ENCODE measurements at places on chromosomes 3 and 15. TPM values are rescaled to one million over a fixed set of nuclear protein-coding genes. Genes with fewer than 3 reads are reported as not detected.

GRCh38 chr3:100780071-100780622, 70.9 kb downstream of the TFG start:
- H3K4me1 ChIP-seq, result peaks cover 7% of the 10 kb centered on the region
- no peaks in the 10 kb centered on the region for H3K27me3 ChIP-seq

GRCh38 chr3:64102147-64102546, 78.9 kb upstream of the PSMD6 start:
- no peak overlapping the region for H3K27ac ChIP-seq
- peaks cover 9% of the 10 kb centered on the region for H3K36me3 ChIP-seq
- H3K4me1 ChIP-seq, result no peaks in the 10 kb centered on the region
- H3K4me3 ChIP-seq, result no peak overlapping the region
- DNase-seq, result no peak

- H3K27me3 ChIP-seq, result no peaks in the 10 kb centered on the region
- no peaks in the 10 kb centered on the region for H3K4me1 ChIP-seq
- no peaks in the 10 kb centered on the region for H3K36me3 ChIP-seq
- no peak for DNase-seq
- H3K27ac ChIP-seq, result no peak overlapping the region
These were observed 5.8 kb downstream of the ROBO2 start for GRCh38 chr3:77045686-77046085.

GRCh38 chr15:41806291-41807181, 21.4 kb upstream of the JMJD7 start:
- no peaks in the 10 kb centered on the region for H3K4me1 ChIP-seq
- no peaks in the 10 kb centered on the region for H3K27me3 ChIP-seq
- H3K36me3 ChIP-seq, result no peaks in the 10 kb centered on the region
- H3K27ac ChIP-seq, result no peak overlapping the region
- DNase-seq, result no peak

GRCh38 chr3:52281981-52282801, 3.7 kb upstream of the WDR82 start:
- no peak overlapping the region for H3K4me3 ChIP-seq
- H3K27ac ChIP-seq, result peak overlapping the region; percentile 60
- DNase-seq, result no peak

DNA sequence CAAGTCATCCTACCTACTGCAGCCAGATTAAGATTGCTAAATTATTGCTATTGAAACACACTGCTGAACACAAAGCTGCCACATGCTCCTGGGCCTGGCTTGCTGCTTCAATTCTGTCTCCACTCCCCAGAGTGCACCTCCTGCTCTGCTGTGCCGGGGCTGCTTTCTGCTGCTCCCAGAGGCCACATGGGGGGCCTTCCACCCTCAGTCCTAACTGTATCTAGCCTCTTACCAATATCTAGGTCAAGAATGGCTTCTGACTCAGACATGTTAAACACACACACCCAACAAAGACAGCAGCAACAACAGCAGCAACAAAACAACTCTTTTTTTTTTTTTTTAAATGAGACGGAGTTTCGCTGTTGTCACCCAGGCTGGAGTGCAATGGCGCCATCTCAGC, 33.0 kb downstream of the MYZAP start:
- H3K4me1 ChIP-seq, result no peaks in the 10 kb centered on the region
- DNase-seq, result no peak
- no peaks in the 10 kb centered on the region for H3K27me3 ChIP-seq
- H3K4me3 ChIP-seq, result no peak overlapping the region

DNA sequence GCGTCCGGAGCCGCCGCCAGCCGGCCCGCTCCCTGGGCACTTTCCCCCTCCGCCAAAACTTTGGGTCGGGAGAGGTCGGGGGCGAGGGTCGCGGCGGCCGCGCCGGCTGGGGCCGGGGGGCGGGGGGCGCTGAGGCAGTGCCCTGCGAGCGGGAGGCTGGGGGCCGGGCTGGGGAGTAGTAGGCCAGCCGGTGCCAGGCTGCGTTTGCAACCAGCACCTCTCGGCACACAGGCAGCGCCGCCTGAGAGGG, 452 bp downstream of the BBX start:
- no peak for DNase-seq
- peaks cover 11% of the 10 kb centered on the region for H3K4me1 ChIP-seq
- peak overlapping the region; percentile 94 for H3K4me3 ChIP-seq
- H3K36me3 ChIP-seq, result no peaks in the 10 kb centered on the region
- H3K27me3 ChIP-seq, result no peaks in the 10 kb centered on the region

GRCh38 chr3:97485206-97485605, 279.4 kb upstream of the ARL6 start:
- H3K27ac ChIP-seq, result no peak overlapping the region
- DNase-seq, result no peak
- H3K4me3 ChIP-seq, result no peak overlapping the region
- H3K36me3 ChIP-seq, result no peaks in the 10 kb centered on the region
- no peaks in the 10 kb centered on the region for H3K27me3 ChIP-seq

EPHB1 gene
- total RNA-seq, result 0.53 TPM

CACNA2D3 gene
- not detected for total RNA-seq

All from ascending aorta (tissue), 2 donors.